Camera-type eye (tissue), 1 donor: ENCODE measurements at places on chromosomes 4 and X. TPM values are rescaled to one million over a fixed set of nuclear protein-coding genes. Genes with fewer than 3 reads are reported as not detected.

PRRG3 gene
- 24.4 TPM for total RNA-seq

MGST2 gene
- 14.2 TPM for total RNA-seq

HMGN5 gene
- total RNA-seq = 8.7 TPM

EMCN gene
- 29.1 TPM for total RNA-seq

AGA gene
- total RNA-seq = 26.9 TPM

NEUROG2 gene
- 8.2 TPM for total RNA-seq

PPEF2 gene
- 12.3 TPM for total RNA-seq

C1QTNF7 gene
- 14.6 TPM for total RNA-seq

PRDX4 gene
- 90.5 TPM for total RNA-seq

DAPP1 gene
- total RNA-seq = 3.1 TPM

NPY5R gene
- total RNA-seq = 1.4 TPM

PRKG2 gene
- total RNA-seq = 5.0 TPM

AR gene
- 8.9 TPM for total RNA-seq

AMOT gene
- total RNA-seq = 30.5 TPM

SPARCL1 gene
- total RNA-seq = 261 TPM

PAK3 gene
- 31.3 TPM for total RNA-seq

TLR6 gene
- 2.0 TPM for total RNA-seq

GAGE13 gene
- total RNA-seq = not detected

HSFX1 gene
- total RNA-seq = 3.4 TPM

ASB5 gene
- total RNA-seq = 17.9 TPM

SLC4A4 gene
- 34.6 TPM for total RNA-seq

PCYT1B gene
- 30.8 TPM for total RNA-seq

NAA11 gene
- not detected for total RNA-seq
